ENCODE measurements at places on chromosomes 4 and X.

DNA sequence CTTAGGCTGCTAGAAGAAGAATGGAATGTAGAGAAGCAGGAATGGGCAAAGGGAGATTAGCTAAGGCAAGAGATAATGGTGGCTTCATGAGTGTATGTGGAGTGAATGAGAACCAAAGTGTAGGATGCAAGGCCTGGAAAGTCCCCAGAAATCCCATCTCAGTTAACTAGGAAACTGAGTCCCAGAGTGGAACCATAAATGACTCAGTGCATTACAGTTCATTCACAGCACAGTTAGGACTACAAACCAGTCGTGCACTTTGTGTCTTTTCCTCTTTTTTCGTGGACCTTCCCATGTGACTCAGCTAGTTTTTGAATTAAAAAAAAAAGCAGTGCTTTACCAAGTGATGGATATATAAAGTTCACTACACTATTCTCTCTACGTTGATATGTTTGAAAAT lies 27.7 kb upstream of the REST start:
- peaks cover under 1% of the 10 kb centered on the region for H3K4me1 ChIP-seq
- DNase-seq = no peak
- H3K4me3 ChIP-seq = no peak overlapping the region

GRCh38 chrX:126272795-126273497 lies 106.9 kb upstream of the DCAF12L2 start:
- no peak overlapping the region for H3K27ac ChIP-seq
- H3K36me3 ChIP-seq = no peaks in the 10 kb centered on the region
- no peaks in the 10 kb centered on the region for H3K27me3 ChIP-seq
- DNase-seq = peak; percentile 0
- H3K4me1 ChIP-seq = no peaks in the 10 kb centered on the region

GRCh38 chr4:7967501-7968261 lies 28.0 kb upstream of the AFAP1 start:
- H3K27ac ChIP-seq = no peak overlapping the region
- peaks cover 8% of the 10 kb centered on the region for H3K4me1 ChIP-seq
- no peak for DNase-seq
- no peaks in the 10 kb centered on the region for H3K27me3 ChIP-seq
- H3K36me3 ChIP-seq = no peaks in the 10 kb centered on the region

- no peaks in the 10 kb centered on the region for H3K27me3 ChIP-seq
- no peak overlapping the region for H3K27ac ChIP-seq
- no peak for DNase-seq
Observed at GRCh38 chr4:53895137-53895536, 169.3 kb downstream of the CHIC2 start.

DNA sequence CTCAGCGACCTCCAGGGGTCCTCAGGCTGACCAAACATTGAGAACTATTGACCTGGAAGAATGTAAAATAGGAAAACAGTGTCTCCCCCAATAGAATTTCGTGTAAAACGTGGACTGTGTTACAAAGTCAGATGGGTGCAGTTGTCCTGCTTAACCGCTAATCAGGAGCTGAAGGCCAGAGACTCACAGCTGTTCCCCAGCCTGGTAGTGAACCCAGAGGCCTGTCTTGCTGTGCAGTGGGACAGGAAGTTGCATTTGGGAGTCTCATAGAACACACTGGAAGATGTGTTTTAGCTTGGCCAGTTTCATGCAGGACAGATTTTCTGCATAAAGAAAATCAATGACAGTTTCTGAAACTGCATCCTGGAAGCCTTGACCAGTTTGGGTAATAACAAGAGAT lies 151.5 kb downstream of the PTTG2 start:
- no peak overlapping the region for H3K4me3 ChIP-seq
- no peak for DNase-seq
- peaks cover 54% of the 10 kb centered on the region for H3K4me1 ChIP-seq
- H3K36me3 ChIP-seq = peaks cover 3% of the 10 kb centered on the region
- no peaks in the 10 kb centered on the region for H3K27me3 ChIP-seq
- no peak overlapping the region for H3K27ac ChIP-seq

DNA sequence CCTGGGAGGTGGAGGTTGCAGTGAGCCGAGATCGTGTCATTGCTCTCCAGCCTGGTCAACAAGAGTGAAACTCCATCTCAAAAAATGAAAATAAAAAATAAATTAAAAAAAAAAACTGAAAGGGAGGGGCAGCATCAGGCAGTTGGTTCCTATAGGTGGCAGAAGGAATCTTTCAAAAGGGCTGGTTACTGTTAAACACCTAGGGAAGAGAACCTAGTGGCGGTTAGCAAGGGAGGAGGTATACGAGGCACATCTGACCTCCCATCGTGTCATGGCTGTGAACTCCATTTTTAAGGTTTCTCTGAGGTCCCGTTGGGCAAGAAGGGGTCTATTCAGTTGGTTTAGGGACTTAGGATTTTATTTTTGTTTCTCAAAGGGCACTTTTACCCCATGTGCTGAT lies 150.1 kb downstream of the SLC7A11 start:
- H3K4me3 ChIP-seq = no peak overlapping the region
- H3K27me3 ChIP-seq = no peaks in the 10 kb centered on the region
- no peaks in the 10 kb centered on the region for H3K4me1 ChIP-seq
- no peaks in the 10 kb centered on the region for H3K36me3 ChIP-seq

DNA sequence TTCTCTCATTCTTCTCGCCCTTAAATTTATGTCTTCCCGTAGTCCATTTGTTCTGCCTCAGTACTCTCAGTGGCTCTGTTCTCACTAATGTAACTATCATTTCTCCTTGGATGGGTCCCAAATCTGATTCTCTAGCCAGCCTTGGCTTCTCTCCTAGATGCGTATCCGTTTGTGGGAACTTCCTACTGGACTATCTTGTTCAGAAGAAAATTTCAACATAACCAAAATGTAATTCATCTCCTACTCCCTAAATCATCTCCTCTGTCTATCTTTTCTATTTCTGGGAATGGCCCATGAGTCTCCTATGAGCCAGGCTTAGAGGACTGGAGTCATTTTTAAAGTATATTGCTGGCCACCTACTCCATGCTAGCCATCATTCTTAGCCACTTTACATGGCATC lies 4.4 kb upstream of the C4orf36 start:
- no peaks in the 10 kb centered on the region for H3K36me3 ChIP-seq
- peaks cover 7% of the 10 kb centered on the region for H3K27me3 ChIP-seq
- DNase-seq = no peak
- no peak overlapping the region for H3K4me3 ChIP-seq
- H3K27ac ChIP-seq = no peak overlapping the region
- peaks cover 7% of the 10 kb centered on the region for H3K4me1 ChIP-seq

- no peaks in the 10 kb centered on the region for H3K4me1 ChIP-seq
- H3K4me3 ChIP-seq = no peak overlapping the region
- DNase-seq = no peak
- no peak overlapping the region for H3K27ac ChIP-seq
Observed at GRCh38 chrX:68699960-68700746, 52.7 kb downstream of the STARD8 start.

DNA sequence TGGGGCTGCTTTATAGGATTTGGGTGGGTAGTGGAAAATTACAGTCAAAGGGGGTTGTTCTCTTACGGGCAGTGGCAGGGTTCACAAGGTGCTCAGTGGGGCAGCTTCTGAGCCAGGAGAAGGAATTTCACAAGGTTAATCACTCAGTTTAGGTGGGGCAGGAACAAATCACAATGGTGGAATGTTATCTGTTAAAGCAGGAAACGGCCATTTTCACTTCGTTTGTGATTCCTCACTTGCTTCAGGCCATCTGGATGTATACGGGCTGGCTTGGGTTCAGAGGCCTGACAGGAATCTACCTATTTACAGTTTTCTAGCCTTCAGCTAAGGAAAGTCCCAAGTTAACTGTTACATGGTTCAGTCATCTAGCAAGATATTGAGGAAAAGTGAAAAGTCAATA lies 1003.5 kb downstream of the STPG2 start:
- no peaks in the 10 kb centered on the region for H3K27me3 ChIP-seq
- H3K4me1 ChIP-seq = peaks cover 35% of the 10 kb centered on the region
- H3K36me3 ChIP-seq = peaks cover 7% of the 10 kb centered on the region
- no peak overlapping the region for H3K27ac ChIP-seq
- no peak for DNase-seq

DNA sequence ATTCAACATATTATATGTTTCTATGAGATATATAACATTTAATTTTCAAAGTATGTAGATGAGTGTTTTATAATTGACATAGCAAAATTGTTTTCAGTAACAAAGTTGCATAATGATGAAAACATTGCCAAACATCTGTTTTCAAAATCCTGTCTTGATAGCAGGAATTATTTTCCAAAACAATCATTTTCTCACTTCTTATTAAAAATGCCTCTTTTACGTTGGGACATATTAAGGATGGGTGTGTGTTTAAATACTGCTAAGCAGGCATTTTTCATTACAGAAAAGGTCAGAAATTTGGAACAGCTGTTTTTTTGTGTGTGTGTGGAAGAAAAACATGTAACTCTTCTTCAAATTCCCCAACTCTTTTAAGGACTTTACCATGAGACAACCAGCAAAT lies 452.0 kb downstream of the SPRY1 start:
- H3K4me1 ChIP-seq = peaks cover 11% of the 10 kb centered on the region
- no peaks in the 10 kb centered on the region for H3K36me3 ChIP-seq
- no peaks in the 10 kb centered on the region for H3K27me3 ChIP-seq
- H3K27ac ChIP-seq = no peak overlapping the region
- no peak for DNase-seq

DNA sequence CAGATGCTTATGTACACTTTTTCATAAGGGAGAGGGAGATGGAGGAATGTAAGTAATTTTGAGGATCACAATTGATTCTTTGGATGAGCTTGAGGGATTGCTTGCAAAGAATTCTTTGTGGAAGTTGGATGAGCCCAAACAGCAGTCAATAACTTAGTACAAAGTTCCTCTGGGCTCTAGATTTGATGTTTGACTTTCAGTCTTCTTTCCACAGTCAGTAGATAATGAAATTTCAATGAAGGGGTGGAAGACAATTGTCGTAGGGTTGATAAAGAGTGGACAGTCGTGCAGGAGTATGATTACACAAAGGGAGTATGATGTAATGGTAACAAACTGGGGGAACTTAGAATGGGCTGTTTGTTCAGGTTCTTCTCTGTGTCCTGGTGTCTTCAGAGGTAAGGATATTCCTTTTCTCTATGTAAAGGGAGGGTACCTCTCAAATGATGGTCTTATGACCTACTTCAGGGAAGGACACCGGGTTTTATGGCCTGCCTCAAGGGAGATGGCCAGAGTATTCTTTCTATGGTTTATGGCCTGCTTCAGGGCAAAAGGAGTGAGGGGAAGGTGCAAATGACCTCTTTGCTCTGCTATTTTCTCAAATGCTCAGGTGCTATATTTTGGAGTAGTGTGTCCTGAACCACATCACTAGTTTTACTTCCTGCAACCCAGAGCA lies 1.7 kb upstream of the ABRAXAS1 start:
- no peak overlapping the region for H3K27ac ChIP-seq
- H3K4me3 ChIP-seq = no peak overlapping the region
- no peak for DNase-seq
- H3K27me3 ChIP-seq = peaks cover 9% of the 10 kb centered on the region
- peaks cover 4% of the 10 kb centered on the region for H3K4me1 ChIP-seq

GRCh38 chr4:24117975-24118374 lies 228.1 kb upstream of the PPARGC1A start:
- H3K27me3 ChIP-seq = no peaks in the 10 kb centered on the region
- H3K36me3 ChIP-seq = no peaks in the 10 kb centered on the region
- DNase-seq = no peak
- no peak overlapping the region for H3K27ac ChIP-seq
- H3K4me1 ChIP-seq = no peaks in the 10 kb centered on the region

GRCh38 chrX:150849996-150850720 lies 48.3 kb downstream of the CD99L2 start:
- no peaks in the 10 kb centered on the region for H3K27me3 ChIP-seq
- no peak for DNase-seq
- H3K36me3 ChIP-seq = no peaks in the 10 kb centered on the region
- H3K4me1 ChIP-seq = no peaks in the 10 kb centered on the region
- H3K4me3 ChIP-seq = no peak overlapping the region

GRCh38 chrX:96376266-96376665 lies 308.4 kb upstream of the DIAPH2 start:
- no peaks in the 10 kb centered on the region for H3K27me3 ChIP-seq
- no peak overlapping the region for H3K4me3 ChIP-seq
- DNase-seq = no peak

DNA sequence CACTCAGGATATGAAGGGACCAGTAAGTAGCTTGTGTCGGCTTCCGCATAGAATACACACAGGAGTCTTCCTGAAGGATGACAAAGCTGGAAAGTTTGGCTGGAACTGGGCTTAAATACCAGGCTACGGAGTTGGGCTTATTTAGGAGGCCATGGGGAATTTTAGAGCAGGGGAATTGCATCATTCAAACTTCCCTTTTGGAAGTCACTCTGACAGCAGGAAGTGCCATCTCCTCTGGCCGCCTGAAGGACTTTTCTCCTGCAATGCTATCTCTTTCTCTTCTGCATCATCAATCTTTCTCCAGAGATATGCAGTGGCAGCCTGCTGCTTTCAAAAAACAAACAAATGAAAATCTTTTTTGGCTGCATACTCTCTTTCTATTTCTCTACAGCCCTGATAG lies 48.4 kb upstream of the PAK3 start:
- no peaks in the 10 kb centered on the region for H3K4me1 ChIP-seq

GRCh38 chr4:54058171-54058570 lies 6.2 kb downstream of the CHIC2 start:
- peaks cover 25% of the 10 kb centered on the region for H3K4me1 ChIP-seq
- no peak overlapping the region for H3K4me3 ChIP-seq

GRCh38 chrX:47706575-47706974 lies 47.6 kb upstream of the UXT start:
- no peaks in the 10 kb centered on the region for H3K36me3 ChIP-seq
- H3K4me3 ChIP-seq = no peak overlapping the region
- no peaks in the 10 kb centered on the region for H3K27me3 ChIP-seq

DNA sequence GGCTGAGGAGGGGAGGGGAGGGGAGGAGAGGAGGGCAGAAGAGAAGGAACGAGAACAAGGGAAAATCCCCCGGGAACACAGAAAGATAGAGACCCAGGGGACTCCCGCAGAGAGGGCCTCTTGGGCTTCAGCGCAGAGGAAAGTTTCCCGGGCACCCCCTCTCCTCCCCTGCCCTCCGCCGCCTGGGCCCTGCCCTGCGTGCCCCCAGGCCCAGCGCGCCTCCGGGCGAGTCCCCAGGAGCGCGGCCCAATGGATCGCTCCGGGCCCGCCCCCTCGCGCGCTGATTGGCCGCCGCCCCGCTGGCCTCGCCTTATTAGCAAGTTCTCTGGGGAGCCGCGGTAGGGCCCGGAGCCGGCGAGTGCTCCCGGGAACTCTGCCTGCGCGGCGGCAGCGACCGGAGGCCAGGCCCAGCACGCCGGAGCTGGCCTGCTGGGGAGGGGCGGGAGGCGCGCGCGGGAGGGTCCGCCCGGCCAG lies at the start of gene MSX1:
TSS of gene MSX1 (plus strand) at position 341 of the 474 bp plus-strand sequence. CDS start 235 bp downstream, outside the sequence.
- H3K4me1 ChIP-seq = peaks cover 48% of the 10 kb centered on the region
- H3K4me3 ChIP-seq = peak within 1 kb of the TSS; percentile 54
- H3K27ac ChIP-seq = no peak within 1 kb of the TSS
- peaks cover 96% of the 10 kb centered on the region for H3K27me3 ChIP-seq
- H3K36me3 ChIP-seq = no peaks in the 10 kb centered on the region
- DNase-seq = peak; percentile 95

DNA sequence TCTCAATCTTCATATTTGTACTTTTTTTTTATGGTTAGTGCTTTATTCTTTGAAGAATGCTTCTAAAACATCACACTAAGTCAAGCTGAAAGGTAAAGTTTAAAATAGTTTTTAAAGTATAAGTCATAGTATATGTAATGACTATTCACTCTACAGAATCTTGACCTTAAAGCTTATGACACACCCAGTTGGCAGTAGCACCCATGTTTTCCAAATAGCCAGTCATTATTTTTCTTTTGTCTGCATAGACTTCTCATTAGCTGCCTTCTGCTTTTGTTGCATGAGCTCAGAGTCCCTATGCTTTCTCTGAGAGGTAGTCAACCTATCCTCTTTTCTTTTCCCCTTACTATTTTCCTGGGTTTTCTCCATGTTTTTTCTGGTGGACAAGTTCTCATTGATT lies 231.5 kb downstream of the PCDH18 start:
- no peaks in the 10 kb centered on the region for H3K27me3 ChIP-seq
- no peaks in the 10 kb centered on the region for H3K36me3 ChIP-seq
- H3K27ac ChIP-seq = no peak overlapping the region
- no peaks in the 10 kb centered on the region for H3K4me1 ChIP-seq
